Neuronal stem cell (in vitro differentiated cells): ENCODE measurements at places on chromosomes 5 and 9.
A peak's percentile ranks its signal among the peaks of the same experiment; 100 is the strongest.

- no peak for DNase-seq
Measured at GRCh38 chr5:149636191-149636860, 55.0 kb downstream of the ARHGEF37 start.

- DNase-seq: no peak
Measured at GRCh38 chr5:147487031-147487750, 22.7 kb downstream of the DPYSL3 start.

DNA sequence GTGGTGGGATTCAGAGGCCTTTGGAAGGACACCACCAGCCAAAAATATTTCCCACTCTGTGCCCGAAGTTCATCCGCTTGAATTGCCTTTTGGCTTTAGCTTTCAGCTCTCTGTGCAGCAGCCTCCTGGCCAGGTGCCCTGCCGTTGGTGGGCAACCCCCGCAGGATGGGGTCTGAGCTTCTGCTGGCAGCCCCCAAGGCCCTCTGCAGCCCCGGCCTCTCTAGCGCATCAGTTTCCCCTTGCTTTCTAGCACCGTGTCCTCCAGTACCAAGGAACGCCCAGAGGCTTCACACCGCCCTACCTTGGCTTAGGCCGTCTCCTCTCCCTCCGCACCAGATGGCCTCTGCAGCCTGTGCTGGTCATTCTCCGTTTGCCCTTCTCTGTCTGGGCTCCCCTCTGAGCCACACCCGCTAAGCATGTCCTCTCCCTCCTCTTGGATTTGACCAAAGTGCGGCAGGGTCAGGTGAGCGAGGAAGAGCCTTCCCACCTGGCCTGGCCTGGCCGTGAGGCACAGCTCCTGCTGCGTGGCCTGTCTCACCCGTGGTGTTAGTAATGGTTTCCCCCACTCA lies 4.2 kb upstream of the TSC1 start:
- DNase-seq: no peak

DNA sequence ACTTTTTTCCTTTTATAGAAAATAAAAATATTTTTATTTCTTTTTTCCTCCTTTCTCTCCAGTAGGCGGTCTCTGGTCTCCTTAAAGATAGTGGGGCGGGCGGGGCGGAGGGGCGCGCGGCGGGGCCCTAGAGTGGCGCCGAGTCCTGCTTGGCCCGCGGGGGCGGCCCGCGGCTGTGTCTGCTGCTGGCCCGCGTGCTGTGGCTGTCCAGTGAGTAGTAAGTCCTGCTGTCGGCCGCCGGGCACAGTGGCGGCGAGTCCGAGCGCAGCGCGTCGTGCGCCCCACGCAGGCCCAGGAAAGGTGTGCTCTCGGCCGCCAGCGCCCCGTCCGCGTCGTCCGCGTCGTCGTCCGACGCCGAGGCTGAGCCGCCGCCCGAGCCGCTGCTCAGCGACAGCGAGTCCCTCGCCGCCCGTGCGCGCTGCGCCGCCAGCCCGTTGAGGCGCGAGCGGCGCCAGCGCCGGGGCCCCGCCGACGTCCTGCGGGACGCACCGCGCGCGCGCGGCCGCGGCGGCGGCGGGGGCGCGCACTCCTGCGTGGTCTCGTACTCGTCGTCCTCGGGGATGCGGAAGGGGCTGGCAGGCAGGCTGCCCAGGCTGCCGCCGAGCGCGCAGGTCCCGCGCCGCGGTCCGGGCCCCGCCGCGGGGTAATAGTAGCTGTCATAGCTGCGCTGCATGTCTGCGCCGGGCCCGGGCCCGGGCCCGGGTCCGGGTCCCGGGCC lies 52.3 kb downstream of the PSD2 start:
- peak; percentile 57 for DNase-seq

GRCh38 chr5:43623048-43623680 lies 20.2 kb downstream of the NNT start:
- no peak for DNase-seq

- no peak for DNase-seq
Measured at GRCh38 chr9:128361296-128361985, 9.7 kb upstream of the URM1 start.

GRCh38 chr9:117706421-117707116 lies 2.4 kb downstream of the TLR4 start:
- no peak for DNase-seq
